ENCODE measurements at places on chromosomes 2 and 18.
A peak's percentile ranks its signal among the peaks of the same experiment; 100 is the strongest.

- DNase-seq, result peak; percentile 57
Measured at GRCh38 chr2:38750011-38750890, 910 bp downstream of the SRSF7 start.

DNA sequence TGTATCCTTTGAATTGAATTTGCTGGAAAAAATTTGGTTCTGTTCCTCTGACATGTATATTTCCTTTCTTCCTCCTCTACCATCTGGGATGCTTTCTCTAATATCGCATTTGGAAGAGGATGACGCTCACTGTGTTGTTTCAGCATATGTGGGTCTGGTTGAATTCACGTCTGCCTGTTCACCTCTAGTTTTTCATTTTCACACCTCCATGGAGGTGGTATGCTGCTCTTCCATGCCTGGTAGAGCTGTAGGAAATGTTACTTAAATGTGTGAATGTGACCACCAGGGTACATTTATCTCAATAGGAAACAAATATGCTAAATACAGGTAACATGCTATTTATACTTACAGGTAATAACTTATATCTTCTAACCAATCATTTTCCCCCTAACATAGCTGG, 44.5 kb downstream of the TSHZ1 start:
- no peak for DNase-seq

DNA sequence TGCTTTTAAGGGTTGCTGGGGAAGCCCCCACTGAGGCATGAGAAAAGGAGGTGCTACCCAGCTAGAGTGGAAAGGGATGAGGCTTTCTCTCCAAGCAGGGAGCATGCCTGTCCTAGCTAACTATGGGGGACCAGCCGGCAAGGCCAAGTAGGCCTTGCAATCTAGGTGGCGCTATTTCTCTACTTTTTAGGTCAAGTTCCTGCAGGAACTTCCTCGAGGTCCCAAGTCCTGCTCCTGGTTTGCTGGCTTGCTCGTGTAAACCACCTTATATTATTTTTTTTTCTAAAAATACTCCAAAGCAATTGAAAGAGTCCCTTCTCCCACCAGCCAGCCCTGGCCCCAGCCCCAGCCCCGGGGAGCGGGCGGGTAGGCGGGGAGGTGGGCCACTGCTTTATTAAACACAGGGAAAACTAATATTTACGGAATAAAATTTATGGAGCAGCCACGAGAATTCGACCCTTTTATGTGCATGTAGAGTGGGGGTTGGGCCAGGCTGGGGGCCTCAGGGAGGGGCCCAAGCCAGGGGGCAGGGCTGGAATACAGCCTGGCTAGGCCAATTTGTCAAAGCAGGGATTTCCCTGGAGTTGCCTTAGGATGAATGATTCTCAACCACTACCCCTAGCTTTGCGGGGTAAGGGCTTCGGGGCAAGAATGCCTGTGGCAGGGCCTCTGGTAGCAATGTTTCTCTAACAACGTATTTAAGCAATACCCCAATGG, 12.8 kb upstream of the IHH start:
- no peak for DNase-seq

DNA sequence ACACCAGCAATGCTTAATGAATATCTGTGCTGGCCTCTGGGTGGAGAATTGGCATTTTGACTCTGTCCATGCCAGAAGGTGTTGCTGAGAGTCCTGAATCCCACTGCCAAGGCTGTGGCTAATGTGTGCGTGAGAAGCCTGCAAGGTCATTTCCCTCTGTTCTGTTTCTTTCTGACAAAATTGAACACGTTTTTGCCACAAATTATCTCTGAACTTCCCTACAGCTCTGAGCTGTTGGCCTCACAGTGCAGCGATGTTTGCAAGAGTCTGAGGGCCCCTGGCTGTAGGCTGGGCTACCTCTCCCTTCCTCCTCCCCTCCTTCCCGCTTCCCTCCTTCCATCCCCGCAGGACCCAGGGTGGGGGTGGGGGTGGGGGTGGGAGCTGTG, 154.1 kb upstream of the HS6ST1 start:
- no peak for DNase-seq

DNA sequence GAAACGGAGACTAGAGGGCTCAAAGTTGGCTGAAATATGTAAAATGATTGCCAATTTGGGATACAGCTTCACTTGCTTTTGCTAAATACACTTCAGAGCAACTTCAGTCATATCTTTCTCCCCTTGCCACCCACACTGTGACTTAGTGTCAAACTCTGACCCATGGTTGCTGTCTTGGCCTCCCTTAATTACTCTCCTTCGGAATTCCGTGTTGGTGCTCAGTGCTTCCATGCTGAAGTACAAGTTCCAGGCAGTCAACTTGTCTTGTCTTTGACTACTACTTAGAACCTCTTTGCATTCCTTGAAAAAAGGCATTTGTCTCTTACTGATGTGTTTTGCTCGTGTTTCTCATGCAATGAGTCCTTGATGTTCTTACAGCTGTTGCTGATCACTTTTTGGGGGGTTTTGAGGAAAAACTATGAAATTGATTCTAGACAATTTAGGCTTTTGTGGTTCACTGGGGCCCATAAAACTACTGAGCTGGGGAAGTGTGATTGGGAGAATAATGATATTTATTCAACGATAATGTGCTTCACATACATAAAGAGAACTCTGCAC, 146.0 kb downstream of the UBE2E3 start:
- no peak for DNase-seq

DNA sequence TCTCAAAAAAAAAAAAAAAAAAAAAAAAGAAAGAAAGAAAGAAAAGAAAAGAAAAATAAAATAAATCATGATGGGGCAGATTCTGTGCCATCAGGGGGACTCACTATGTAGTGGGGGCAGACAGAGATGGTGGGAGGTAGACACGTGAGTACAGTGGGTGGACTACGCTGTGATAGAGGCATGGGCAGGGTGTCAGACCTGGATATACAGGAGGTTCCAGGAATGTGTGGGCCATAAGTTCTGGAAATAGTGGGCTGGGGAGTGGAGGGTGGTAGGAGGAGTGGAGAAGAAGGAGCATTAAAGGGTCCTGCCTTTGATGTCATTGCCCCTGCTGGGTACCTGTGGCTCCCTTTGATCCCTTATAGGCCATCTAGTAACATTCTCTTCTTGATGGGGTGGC, 8.8 kb upstream of the WNT6 start:
- no peak for DNase-seq

GRCh38 chr18:12443551-12443950, 35.8 kb downstream of the PRELID3A start:
- DNase-seq, result no peak

- DNase-seq, result no peak
Measured at GRCh38 chr2:234606896-234607295, 110.0 kb upstream of the ARL4C start.

- no peak for DNase-seq
Measured at GRCh38 chr2:210991107-210991506, 434.7 kb downstream of the CPS1 start.

DNA sequence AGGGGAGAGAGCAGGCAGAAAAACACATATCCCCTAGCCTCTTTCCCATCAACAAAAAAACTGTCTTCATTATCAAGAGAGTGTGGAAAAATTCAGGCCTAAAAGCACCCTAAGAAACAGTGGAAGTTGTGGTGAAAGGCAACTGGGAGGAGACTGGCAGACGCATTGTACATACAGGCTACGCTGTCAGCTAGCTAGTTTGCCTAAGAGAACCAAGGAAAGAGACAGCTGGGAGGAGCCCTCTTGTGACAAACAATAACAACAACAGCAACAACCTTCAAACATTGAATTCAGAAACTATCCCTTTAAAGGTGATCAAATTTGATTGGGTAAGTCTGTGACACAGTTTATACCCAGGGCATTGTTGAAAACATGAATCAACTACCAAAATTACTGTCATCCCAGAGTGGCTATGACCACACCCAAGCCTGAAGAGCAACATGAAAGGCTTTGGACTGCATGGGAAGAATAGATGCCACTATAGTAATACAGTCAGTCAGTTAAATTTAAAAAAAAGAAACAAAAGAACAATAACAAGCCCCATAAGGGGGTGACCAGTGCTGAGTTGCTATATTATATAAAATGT, 88.9 kb upstream of the CRIM1 start:
- no peak for DNase-seq

- no peak for DNase-seq
Measured at GRCh38 chr2:225052703-225053102, 10.4 kb upstream of the DOCK10 start.

DNA sequence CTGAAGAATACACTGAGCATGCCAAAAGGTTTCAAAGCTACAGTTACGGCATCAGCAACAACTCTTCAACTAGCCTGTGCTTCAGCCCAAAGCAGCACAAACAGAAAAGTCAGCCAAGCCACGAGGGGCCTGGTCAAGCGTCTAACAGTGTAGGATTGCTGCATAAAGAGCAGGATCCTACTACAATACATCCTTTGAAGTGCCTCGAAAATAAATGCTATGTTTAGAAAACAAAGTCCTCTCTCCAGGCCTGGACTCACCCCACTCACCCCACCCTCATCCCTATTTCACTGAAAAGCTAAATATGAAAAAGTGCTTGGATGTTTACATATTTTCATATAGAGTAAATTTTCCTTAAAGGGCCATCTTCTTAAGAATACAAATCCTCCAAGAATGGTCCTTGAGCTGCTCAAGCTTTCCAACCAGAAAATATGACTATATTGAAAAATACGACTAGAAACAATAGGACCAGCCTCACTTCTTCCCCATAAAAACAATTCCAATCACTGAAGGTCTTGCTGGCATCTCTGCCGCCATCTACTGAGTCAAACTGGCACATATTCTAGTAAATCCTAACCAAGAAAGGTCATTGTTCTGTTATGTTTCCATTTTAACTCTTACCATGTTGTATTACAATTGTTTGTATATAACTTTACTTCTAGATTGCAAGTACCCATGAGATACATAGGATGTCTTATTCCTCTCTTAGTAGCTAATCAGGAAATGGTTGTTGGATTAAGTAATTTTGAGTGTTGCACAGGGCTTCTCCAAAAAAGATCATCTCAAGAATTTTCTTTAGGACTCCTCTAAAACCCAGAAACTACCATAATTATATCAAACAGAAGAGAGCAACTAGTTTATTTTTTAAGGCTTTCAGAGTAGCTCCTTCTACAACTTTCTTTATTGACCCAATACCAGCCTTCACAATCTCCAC, 63.6 kb downstream of the CLHC1 start:
- peak; percentile 94 for DNase-seq

GRCh38 chr2:9162841-9163240, 43.8 kb upstream of the ASAP2 start:
- DNase-seq, result no peak

- DNase-seq, result no peak
Measured at GRCh38 chr18:354003-354402, 86.2 kb upstream of the THOC1 start.

DNA sequence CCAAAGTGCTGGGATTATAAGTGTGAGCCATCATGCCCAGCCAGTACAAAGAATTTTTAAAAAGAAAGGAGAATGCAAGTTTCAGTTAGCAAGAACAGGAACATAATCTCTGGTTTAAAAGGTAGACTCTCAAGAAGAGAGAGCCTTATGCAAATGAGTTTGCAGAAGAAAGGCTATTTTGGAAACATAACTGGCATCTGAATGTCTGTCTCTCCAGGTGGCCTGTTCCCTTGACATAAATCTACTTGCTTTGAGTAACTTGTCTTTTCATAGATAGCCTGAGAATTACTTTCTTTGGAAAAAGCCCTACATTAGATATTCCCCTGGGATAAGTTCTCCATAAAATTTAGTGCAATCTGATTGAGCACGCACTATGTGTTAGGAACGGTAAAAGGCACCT, 109.6 kb downstream of the ICOS start:
- DNase-seq, result no peak

DNA sequence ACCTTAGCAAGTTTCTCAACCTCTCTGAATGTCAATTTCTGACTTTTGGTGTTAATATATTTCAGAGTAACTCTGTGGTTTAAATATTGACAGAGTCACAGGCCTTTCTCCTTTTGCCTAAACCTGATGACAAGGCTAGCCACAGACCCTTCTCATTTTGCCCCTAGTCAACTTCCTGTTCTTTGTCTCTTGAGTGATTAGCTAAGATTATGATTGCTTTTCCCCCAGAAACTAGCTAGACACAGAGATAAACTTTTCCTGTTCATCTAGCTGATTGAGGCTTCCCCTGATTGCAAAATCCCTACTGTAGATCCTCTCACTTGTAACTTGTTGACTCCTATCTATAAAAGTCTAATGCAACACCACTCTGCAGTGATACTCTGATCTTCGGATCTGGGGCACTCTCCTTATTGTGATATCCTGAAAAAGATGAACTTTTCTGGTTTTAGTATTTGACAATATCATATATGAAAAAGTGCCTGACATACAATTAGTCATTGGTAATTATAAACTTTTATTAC, 241.4 kb downstream of the ZNF385B start:
- DNase-seq, result no peak

GRCh38 chr18:36075862-36076587, 8.7 kb upstream of the RPRD1A start:
- no peak for DNase-seq

DNA sequence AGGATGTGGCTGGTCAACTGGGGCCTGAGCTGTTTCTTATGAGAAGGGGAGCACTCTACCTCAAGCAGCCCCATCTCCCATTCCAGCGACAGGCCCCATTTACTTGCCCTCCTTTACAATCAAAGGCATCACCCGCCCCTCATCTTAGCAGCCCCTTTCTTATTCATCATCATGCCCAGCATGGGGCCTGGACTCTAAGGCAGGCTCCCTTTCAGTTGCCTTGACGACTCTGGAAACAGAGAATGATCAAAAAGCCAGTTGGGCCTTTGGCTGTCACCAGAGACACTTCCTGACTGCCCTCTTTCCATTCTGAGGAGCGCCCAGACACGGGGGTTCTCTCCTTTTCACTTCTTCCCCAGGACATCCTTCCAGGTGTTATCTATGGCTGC, 11.2 kb downstream of the CELF4 start:
- DNase-seq, result no peak

DNA sequence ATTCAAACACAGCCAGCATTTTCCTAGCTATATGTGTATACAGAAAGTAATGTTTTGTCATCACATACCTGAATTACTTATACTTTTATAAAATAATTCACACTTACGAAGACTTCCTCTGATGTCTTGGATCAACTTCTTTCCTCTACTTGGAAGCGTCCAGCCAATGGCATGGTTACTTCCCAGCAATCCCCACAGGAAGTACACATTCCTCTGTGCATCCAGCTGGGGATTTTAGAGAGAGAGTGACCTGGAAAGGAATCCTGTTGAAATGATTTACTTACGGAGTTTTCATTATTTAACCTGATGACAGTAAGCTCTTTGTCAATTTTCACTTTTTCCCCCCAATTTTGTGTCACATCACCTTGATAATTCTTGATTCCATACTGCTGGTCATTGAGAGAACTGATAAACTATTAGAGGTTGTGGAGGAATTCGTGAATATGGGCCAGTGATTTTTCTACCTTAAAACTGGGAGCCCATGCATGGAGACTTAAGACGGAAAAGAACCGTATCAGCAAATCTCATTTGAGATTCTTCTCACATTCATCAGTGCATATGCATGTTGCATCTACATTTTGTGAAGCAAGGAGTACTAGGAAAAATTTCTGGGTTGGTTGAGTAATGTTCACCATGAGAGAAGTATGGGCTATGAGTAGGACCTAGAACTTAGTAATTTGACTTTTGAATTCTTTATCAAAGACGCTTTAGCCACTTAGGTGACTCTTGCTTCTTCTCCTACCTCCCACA, 9.0 kb upstream of the IL18R1 start:
- no peak for DNase-seq

Measured in putamen (tissue), 1 donor.